ENCODE measurements at places on chromosomes 7 and 10. TPM values are rescaled to one million over a fixed set of nuclear protein-coding genes. Genes with fewer than 3 reads are reported as not detected.

- no peak for DNase-seq
Observed at GRCh38 chr7:132130497-132130896, 445.8 kb downstream of the PLXNA4 start.

DNA sequence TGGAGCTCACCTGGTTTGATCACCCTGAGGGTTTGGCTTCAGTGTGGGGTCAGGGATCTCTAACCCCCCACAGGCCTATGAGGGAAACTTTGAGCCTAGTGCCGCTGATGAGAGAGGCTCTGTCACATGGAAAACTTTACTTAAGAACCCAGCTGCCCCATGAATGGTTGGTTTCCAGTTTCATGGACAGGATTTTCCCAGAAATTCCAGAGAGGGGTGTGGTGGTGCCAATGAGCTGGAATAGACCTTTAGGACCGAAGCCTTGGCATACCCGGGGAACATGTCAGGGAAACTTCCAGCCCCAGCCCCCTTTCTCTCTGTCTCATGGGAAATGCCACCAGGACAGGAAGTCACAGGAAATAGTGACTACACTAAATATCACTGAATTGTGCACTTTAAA lies 36.9 kb downstream of the AKR1B1 start:
- no peak for DNase-seq

DNA sequence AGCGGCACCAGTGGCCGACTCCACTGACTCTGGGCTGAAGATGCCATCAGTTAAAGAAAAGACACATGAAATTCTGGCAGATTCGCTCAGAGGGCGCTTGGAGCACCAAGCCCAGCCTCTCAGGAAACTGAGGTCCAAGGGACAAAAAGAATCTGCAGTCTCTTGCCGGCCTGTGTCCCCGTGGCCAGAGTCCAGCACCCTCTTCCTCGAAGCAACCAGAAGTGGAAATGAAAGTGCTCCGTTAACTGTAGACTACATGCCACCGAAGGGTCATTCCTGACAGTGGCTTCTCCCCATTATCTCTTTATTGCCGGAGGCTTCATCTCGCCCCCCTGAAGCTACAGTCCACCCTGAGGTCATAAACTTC lies 1.0 kb upstream of the CHST15 start:
- no peak for DNase-seq

DNA sequence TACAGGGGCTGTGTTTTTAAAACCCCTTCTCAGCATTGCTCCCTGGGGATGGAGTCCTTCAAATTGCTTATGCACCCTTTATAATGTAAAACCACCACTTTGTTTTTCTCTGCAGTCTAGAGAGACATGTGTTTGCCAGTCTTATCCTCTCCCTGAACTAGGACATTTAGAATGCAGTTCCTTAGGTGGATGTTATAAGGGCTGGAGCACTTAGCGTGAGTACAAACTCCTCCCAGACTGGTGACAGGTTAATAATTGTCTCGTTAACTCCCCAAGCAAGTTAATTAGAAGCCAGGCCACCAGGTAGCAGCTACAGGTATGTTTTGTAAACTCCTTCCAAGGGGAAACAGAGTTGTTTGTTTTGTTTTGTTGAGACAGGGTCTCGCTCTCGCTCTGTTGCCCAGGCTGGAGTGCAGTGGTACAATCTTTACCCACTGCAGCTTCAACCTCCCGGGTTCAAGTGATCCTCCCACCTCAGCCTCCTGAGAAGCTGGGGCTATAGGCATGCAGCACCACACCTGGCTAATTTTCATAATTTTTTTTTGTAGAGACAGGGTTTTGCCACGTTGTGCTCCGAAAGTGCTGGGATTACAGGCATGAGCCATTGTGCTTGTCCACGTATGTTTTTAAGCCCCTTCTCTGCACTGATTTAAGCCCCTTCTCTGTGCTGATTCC lies 100.2 kb downstream of the FAM107B start:
- DNase-seq, result no peak

- no peak for DNase-seq
Observed at GRCh38 chr10:29663718-29664117, 28.9 kb upstream of the SVIL start.

- DNase-seq, result peak; percentile 65
Observed at GRCh38 chr7:149872419-149873073, 1.2 kb upstream of the ATP6V0E2 start.

DNA sequence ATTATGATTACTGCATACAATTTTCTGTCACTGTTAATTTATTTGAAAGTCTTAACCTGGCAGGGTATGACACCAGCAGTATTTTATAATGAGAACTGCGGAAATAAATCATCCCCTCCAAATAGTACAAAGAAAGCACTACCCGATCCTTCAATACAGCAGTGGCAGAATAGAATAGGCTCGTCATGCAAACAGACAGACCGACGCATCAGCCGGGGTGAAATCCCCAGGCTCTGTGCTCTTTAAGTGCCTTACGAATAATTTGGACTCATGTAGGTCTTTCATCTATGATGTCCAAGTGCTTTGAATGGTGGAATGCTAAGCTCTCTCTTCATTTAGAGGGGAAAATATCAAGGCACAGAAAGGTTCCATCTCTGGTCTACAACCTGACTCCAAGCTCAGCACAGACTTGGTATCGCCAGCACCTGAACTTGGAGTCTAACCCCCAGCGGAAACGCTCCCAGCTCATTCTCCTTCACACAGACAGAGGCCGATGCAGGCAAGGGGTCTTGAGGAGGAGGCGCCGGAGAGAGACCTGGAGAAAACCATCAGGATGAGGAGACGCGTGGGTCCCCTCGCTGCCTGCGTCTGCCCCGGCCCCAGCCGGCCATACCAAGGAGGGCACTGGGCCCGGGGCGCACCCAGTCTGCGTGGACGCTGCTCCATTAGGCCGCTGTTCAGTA lies 568.1 kb upstream of the MKI67 start:
- DNase-seq, result no peak

GRCh38 chr7:99357701-99358490 lies 16.6 kb upstream of the ARPC1B start:
- no peak for DNase-seq

The GPRIN2 gene
- 12.7 TPM for polyA plus RNA-seq

The SPDYE11 gene
- 0.98 TPM for polyA plus RNA-seq

The PNLIP gene
- not detected for polyA plus RNA-seq

The REPIN1 gene
- 85.1 TPM for polyA plus RNA-seq

The PAX4 gene
- not detected for polyA plus RNA-seq

The ECHDC3 gene
- polyA plus RNA-seq, result 15.2 TPM

The OGA gene
- polyA plus RNA-seq, result 263 TPM
